Activated T-cell treated with anti-CD3 and anti-CD28 coated beads for 4 hours (primary cell): ENCODE measurements at places on chromosomes 2 and 18.

DNA sequence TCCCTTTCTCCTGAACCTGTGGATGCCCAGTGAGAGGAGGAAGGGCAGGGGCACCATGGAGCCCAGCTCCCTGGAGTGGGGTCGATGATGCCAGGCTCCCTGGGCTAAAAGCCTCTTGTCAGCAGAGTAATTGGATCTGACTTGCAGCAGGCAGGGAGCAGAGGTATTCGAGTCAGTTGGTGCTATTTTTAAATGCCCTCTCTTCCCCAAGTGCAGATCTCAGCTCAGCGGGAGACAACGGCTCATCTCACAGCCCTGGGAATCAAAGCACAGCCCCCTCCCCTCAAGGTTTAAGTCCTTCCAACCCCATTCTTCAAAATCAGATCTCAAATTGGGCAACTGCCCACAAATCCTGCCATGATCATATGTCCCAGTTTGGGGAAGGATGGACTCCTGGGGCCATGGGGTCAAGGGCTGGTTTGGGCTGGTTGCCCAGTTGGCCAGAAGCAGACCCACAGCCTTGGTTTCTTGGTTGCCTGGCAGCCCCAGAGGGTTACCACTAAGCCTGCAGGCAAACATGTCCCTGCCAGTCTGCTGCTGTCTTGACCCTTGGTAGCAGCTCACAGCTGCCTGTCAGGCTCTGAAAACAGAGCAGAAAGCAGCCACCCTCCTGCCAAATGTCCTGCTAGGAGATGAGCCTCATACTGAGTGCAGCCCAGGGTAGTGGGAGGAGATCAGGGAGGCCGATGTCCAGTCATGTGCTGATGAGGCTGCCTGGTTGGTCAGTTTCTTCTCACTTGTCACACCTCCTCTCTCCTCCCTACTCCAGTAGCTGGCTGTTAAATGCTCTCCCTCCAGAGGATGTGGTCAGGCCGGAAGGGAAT is 244.9 kb downstream of the LOXHD1 start:
- no peak for DNase-seq

- no peak for DNase-seq
These were observed 1202.5 kb downstream of the DSC3 start for GRCh38 chr18:29840089-29840488.

GRCh38 chr18:62106271-62106670 is 80.6 kb downstream of the PIGN start:
- DNase-seq = no peak

GRCh38 chr2:234211797-234212196 is 161.3 kb downstream of the SPP2 start:
- no peak for DNase-seq

GRCh38 chr2:53527056-53527455 is 240.5 kb upstream of the CHAC2 start:
- no peak for DNase-seq

GRCh38 chr2:147917161-147917560 is 72.3 kb downstream of the ACVR2A start:
- DNase-seq = no peak

DNA sequence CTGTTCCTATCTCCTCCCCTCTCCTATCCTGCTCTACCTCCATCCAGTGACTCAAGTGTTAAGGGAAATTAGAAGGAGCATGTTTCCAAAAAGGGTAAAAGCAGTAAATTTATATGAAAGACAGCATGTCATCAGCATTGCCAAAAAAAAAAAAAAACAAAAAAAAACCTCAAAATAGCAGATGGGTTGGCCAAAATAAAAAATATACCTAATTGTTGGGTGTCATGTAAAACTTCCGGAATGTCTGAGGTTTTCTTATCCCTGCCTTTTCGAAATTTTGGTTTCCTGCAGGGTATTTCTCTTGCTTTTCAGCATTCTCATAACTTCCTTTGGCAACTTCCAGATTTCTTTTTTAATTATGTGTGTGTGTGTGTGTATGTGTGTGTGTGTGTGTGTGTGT is 241.6 kb upstream of the FN1 start:
- DNase-seq = no peak

GRCh38 chr2:179991344-179991743 is 15.8 kb downstream of the CWC22 start:
- DNase-seq = no peak

DNA sequence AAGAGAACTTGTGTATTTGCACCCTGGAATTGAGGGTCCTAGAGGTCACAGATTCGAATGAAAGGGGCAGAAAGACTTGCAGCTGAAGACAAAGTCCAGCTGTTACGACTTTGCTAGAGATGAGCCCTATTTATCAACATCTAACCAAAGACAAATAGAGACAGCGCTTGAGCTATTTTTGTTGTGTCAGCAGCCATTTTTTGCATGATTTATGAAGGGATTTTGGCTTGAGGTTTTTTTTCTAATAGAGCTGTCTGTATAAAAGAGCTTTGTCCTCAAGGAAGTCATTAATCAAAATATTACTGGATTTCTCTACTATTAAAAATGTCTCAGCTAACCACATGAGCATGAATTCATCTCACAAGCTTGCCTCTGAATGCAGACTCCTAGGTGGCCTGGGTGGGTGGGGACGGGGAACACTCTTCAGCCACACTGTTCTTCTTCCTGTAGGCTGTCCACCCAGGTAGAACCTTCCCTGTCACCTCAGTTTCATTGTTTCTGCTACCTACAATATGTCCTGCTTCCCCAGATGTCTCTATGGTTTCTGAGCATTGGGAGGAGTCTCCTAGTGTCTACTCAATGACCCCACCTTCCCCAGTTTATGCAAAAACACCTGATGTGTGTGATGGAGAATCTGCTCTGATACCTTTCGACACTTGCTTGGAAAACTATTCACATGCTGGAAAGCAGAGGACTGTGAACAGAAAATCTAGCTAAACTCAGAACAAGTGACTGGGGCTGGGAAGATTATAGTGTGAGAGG is 7.2 kb upstream of the CD226 start:
- no peak for DNase-seq

- no peak for DNase-seq
These were observed 363.0 kb downstream of the SS18 start for GRCh38 chr18:25727281-25727985.

GRCh38 chr2:3025261-3025660 is 352.4 kb downstream of the EIPR1 start:
- DNase-seq = no peak

DNA sequence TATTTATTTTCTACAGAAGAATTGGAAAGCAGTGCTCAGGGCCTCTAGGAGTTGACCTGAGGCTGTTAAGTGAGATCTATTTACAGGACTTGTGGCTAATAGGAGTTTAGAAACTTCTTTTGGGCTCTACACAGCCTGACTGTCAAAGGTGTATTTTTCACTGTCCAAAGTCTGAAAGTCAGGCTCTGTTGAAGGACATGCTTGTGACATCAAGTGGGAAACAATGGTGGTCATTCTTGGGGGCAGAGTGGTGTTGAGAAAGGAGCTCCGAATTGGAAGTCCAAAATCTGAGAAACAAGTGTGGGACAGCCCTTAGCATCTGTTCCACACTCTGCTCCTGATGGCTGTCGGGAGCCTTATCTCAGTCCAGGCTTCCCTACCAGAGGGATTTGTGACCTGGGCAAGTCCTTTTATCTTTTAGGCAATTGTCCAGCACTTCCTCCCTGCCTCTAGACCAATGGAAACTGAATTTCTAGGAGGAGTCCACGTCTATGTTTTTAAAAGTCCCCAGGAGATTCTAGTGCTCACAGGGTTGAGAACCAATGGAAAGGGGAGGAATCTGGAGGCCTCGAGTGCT is 76.4 kb downstream of the LIPG start:
- no peak for DNase-seq

- no peak for DNase-seq
These were observed 213.8 kb upstream of the FBXO11 start for GRCh38 chr2:48120112-48120511.

DNA sequence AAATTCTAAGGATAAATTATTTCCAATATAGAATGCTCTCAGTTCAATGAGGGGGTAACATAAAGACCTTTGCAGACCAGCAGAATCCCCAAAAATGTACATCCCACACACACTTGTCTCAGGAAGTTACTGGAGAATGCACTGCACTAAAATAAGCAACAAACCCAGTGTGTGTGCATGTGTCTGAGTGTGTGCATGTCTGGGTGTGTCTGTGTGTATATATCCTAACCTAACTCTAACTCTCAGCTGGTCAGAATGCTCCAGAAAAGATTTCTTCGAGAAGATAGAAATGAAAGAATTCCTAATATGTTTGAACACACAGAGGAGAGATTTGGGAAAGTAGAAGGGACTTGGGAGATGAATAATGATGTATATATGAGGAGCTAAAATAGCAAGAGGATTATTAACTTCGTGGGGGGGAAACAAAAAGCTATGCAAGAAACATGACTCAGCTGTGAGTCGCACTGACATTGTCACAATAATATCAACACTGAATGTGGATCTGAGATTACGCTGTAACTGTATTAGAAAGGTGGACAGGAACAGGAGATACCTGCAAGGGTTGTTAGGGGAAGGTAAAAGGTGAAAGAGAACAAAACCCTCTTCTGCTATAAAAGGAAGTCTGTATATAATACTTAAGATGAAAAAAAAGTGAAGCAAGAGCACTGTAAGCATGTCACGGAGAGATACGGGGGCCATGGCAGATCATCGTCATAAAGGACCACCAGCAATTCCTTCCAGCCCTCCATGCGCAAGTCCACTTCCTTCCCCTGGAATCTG is 11.1 kb downstream of the COLEC12 start:
- no peak for DNase-seq

DNA sequence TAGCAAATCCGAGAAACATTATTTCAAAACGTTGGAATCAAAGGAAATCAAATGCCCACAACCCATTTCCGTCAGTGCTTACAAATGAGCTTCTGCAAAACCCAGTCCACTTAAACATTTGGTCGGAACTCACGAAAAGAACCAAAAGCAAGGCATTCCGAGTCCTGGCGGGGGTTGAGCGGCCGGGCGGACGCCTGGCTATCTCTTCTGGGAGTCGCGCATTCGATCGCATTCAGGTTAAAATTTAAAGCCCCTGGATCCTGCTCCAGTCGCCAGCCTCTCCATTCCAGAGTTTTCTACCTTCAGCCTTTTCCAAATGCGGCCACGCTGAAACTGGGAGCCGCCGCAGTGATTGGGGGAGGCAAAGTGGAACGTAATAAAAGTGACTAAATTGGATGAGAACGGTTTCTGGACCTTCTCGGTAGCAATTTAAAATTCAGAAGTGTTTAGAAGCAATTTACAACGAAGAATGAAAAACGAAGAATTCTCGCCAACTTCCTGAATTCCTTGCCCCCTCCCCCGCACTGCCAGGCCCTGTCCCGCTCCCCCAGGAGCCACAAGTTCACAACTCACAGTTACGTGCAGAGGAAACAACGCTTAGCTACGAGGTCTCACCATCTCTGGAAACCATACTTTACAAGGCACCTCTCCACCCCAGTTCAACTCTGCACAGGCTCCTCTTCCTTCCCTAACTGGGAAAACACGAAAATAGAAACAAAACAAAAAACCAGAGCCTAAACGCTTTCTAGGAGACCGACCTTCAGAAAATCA is 1.7 kb upstream of the GATA6 start:
- no peak for DNase-seq

GRCh38 chr2:1600191-1601066 is 143.9 kb downstream of the PXDN start:
- no peak for DNase-seq

- no peak for DNase-seq
These were observed 99.6 kb upstream of the ASB18 start for GRCh38 chr2:236363711-236364277.

DNA sequence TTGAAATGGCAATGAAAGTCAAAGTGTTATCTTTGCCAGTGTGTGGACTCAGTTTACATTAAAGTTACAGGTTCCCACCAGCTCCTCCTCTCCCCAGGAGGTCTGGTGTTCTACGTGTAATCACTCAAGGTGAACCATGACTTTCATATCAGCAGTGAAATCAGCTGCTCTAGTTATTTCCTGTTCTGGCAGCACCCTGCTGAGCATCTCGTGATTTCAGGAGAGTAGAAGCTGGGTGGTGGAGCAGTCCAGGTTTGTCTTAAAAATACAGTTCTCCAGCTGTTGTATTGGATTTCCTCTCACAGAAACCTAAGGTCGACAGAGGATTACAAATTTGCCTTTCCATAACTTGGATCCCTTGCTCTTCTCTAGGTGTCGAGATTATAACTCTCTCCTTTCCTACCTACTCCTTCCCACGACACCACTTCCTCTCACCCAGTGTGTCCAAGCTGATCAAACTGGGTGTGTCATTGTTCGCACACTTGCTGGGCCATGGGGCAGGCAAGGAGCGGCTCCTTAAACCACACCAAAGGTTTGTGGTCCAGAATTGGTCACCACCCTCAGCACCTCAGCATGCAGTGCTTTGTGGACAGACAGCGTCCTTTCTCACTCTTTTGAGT is 13.0 kb upstream of the ARHGAP25 start:
- no peak for DNase-seq

- DNase-seq = no peak
These were observed 812.0 kb upstream of the RAB6C start for GRCh38 chr2:129167456-129167855.

GRCh38 chr2:209584472-209584871 is 160.6 kb downstream of the MAP2 start:
- no peak for DNase-seq

GRCh38 chr2:239499726-239500573 is 99.1 kb upstream of the HDAC4 start:
- no peak for DNase-seq

DNA sequence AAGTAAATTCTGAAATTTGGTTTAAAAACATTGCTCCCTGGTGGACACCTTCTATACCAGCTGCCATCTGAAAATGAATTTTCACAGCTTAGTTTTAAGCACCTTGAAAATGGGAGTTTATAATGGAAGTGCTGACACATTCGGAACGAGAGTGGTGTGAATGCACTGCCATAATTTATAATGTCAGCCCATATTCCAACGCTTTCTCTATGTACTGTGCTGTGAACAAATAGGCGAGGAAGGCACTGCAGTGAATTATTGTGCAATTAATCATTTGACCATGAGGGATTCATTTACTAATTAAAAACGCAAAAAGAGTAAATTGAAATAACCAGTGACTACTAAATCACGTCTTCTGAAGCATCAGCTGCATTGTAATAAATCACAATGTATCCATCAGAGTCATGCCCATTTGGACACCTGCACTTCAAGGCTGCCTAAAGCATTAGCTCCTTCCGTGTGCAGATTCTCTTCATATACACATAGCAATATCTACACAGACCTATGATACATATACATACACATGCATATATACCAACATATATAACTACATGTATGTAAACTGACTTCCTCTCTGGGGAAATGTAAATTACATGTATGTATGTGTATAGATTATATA is 699.8 kb downstream of the GALR1 start:
- no peak for DNase-seq
